ENCODE measurements at places on chromosomes 2 and 18.

GRCh38 chr2:70630761-70631160 is 77.1 kb upstream of the TGFA start:
- DNase-seq: no peak

DNA sequence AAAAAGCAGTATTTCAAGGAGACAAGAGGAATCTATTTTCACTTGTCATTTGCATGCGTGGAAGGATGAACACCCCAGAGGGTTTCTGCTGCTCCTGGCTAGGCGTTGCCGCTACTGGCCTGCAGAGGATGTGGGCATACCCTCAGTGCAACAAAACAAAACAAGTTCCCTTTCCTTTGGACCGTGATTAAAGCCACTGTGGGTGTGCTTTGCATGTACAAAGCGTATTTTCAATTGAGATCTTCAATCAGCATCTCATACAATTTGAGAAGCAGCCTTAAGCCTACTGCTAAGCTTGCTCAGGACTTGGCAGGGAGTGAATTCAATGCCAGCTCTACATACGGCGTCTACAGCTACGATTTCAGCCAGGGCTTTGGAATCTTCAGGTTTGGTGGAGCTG is 298.4 kb downstream of the LPIN1 start:
- no peak for DNase-seq

- no peak for DNase-seq
Observed at GRCh38 chr2:224901121-224901676, 141.1 kb downstream of the DOCK10 start.

GRCh38 chr18:64330161-64330560 is 181.3 kb upstream of the LINC00305 start:
- DNase-seq: no peak

DNA sequence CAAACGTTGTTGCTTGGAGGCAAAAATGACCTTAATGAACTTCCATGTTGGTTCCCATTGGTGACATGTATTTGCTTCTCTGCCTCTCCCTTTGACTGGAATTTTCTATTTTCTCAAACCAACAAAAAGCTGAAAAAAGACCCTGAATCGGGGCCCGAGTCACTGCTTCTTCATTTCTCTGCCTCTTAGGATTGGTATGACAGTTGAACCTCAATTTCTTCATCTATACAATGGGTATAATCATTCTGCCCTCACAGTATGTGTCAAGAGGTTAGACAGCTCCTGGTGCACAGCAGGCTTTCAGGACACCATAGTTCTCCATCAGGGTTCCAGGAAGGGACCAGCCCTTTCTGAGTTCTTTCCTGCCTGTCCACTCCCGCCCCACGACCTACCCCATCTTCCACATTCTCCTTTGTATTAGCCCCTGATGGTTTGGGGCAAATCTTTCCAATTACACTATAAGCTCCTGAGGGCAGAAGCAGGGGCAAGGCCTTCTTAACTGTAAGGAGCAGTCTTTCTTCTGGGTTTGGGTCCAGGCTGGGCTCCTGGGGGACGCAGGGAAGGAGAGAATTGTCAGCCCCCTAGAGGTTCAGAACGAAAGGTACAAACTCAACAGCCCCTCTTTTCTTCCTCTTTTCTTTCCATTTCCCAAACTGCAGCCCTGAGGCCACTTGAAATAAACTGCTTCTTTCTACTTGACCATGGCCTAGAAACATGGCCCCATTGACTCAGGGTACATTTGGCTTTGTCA is 6.3 kb upstream of the PKDCC start:
- DNase-seq: no peak

DNA sequence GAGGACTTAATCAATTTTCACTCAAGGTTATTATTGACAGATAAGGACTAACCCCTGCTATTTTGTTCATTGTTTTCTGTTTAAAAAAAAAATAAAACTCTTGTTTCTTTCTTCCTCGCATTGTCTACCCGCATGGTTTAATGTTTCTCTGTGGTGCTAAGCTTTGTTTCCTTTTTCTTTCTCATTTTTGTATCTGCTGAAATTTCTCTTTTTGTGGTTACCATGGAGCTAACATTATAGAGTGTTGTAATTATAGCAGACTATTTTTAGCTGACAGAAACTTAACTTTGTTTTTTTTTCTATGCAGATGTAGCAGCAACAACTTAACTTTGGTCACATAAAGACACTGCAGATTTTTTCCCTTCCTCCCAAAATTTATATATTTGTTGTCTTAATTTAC is 43.1 kb upstream of the CHN1 start:
- no peak for DNase-seq

DNA sequence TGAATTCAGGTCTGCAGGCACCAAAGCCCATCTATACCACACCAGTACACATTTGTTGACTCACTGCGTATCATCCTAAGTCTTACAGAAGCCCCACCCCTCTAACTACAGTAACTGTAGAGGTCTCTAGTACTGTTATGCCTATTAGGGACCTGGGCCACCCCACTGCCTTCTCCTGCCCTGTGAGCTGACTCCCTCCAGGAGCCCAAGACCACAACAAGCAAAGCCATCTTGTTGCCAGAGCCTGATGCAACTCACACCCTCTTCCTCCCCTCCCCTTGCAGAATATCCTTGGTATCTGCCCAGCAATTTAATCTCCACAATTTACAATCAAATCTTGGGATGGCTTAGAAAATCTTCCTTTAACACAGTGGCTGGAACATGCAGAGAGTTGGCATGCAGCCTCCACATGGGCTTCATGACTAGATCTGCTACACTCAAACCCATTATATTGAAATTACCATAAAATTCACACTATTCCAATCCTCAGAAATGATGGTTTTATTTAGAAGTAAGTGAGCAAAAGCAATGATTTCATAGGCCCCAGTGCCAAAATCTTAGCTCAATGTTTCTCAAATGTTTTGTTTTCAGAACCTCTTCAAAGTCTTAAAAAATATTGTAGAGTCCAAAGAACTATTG is 17.7 kb upstream of the CYP1B1 start:
- DNase-seq: no peak

GRCh38 chr18:11411048-11411447 is 198.3 kb upstream of the SLC35G4 start:
- no peak for DNase-seq

DNA sequence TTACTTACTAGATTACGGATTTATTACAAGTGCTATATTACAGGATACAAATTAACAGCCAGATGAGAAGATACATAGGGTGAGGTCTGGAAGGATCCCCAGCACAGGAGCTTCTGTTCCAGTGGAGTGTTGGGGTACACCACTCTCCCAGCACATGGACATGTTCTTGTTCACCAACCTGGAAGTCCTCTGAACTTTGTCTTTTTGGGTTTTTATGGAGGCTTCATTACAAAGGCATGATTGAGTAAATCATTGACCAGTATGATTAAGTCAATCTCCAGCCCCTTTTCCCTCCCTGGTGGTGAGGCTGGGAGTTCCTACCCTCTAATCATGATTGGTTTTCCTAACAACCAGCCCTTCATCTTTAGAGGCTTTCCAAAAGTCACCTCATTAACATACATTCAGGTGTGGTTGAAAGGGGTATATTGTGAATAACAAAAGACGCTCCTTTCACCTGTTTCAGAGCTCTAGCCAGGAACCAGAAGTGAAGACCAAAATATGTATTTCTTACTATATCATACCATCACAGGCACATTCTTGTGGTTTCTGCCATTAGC is 38.3 kb downstream of the APLF start:
- DNase-seq: no peak

DNA sequence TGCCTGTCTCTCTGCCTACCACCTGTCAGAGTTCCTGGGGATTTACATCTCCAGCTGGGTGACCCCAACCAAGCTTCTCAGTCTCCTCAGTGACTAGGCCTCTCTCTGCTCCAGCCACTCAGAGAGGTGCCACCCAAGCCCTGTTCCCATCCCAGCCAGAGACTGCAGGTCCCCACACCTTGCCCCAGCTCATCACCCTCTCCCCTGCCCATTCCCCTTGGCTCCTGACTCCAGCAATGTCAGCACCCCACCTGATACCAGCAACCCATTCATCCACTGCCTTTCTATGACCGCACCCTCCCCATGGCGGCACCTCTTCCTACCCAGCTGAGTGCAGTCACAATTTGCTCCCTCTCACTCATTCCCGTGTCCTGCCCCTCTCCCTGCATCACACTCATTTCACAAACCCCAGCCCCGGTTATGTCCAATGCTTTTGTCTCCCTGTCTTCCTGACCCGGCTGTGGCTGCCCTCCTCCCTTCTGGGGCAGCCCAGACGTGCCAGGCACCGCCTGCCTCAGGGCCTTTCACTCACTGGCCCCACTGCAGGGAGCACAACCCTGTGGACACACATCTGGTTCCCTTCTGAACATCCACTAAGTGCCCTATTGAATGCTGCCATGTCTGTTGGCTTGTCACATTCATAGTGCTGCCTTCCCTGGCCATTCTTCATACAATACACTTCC is 494.8 kb upstream of the HS6ST1 start:
- DNase-seq: no peak

- DNase-seq: no peak
Observed at GRCh38 chr18:49662506-49662905, 100.6 kb downstream of the LIPG start.

DNA sequence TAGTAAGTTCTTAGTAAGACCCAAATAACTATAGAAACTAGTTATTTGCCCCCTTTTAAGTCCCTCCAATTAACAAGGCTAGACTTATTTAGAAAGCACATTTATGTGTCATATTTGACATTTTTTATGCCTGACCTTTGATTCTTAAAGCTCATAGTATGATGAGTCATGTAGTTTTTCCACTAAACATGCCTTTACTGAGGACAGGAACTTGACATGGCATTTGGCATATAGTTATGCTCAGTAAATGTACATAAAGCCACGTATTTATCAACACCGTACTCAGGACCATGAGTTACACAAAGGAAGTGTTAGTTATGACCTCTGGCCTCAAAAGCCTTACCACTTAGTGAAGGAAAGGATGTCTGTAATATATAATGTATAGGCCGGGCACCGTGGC is 78.9 kb downstream of the GNAL start:
- DNase-seq: no peak

GRCh38 chr2:1659951-1660565 is 84.3 kb downstream of the PXDN start:
- DNase-seq: no peak

- DNase-seq: no peak
Observed at GRCh38 chr2:81528852-81529480, 1224.4 kb upstream of the LRRTM1 start.

- DNase-seq: no peak
Observed at GRCh38 chr18:76823587-76824011, 1.2 kb downstream of the ZNF236 start.

DNA sequence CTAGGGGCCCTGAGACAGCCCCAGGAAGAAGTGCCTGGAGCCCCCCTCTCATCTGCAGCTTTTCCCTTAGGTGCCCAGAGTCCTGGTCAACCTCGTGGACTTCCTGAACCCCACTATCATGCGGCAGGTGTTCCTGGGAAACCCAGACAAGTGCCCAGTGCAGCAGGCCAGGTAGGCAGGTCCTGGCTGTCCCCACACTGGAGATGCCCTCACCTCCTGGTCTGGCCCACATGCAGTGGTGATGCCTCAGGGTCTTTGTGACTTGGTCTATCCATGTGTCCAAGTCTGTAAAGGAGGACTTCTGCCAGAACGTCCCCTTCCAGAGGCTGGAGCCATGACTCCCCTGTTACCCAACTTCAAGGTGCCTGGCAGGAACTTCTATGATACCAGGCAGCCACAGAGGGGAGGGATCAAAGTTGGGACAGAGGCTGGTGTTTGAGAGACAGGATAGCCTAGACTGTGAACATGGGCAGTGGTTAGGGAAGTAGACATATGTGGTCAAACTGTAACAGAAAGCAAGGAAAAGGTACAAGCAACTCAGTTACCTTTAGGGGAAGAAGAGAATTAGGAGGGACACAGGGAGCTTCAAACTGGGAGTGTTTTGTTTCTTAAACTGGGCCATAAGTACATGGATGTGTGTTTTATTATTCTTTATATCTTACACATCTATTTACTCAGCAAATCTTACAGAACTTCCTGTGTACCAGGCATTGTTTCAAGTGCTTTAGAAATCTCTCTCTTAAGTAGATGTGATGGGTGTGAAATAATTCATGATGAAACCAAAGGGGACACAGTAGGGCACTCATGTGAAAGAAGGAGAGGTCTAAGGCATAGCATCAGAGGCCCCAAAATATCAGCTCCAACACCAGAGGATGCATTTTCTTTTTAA is 107.1 kb downstream of the PLB1 start:
- no peak for DNase-seq

- no peak for DNase-seq
Observed at GRCh38 chr2:184654945-184655344, 56.6 kb downstream of the ZNF804A start.

DNA sequence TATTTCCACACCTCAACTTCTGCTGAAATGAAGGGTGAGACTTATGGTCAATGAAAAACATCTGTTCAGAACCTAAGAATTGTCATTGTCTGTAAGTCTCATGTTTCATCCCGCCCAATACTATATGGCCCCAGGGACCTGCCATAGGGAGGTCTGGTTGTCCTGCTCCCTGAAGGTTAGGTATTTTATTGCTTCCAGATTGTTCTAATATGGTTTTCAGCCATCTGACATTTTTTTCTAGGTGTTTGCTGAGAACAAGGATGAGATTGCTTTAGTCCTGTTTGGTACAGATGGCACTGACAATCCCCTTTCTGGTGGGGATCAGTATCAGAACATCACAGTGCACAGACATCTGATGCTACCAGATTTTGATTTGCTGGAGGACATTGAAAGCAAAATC is 7.3 kb downstream of the XRCC5 start:
- no peak for DNase-seq

GRCh38 chr2:145034511-145034910 is 514.6 kb upstream of the ZEB2 start:
- no peak for DNase-seq
